ENCODE measurements at places on chromosomes 11 and 22. TPM values are rescaled to one million over a fixed set of nuclear protein-coding genes. Genes with fewer than 3 reads are reported as not detected.

DNA sequence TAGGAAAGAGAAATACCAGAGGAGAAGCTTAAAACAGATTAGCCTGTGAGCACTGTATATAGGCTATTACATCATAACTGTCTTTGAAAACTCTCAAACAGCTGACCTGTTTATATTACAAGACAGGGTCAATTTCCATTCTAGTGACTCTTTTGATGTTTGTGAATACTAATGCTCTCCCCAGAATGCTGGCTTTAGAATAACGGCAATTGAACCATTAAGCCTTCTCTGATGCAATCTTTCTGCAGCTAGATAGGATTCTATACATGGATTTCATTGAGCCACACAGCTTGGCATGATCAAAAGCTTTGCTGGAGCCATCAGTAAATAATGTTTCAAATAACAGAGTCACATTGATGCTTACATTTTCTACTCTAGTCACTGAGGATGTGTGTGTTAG, 122.7 kb upstream of the FAT3 start:
- no peaks in the 10 kb centered on the region for H3K36me3 ChIP-seq
- H3K4me3 ChIP-seq = no peak overlapping the region
- no peak for DNase-seq
- H3K27me3 ChIP-seq = no peaks in the 10 kb centered on the region

- H3K4me1 ChIP-seq = peaks cover 21% of the 10 kb centered on the region
- H3K27ac ChIP-seq = no peak overlapping the region
- H3K27me3 ChIP-seq = peaks cover 32% of the 10 kb centered on the region
- no peak for DNase-seq
- no peak overlapping the region for H3K4me3 ChIP-seq
Observed at GRCh38 chr11:123173040-123173855, 21.8 kb downstream of the CLMP start.

GRCh38 chr11:1485504-1485885, 1.1 kb downstream of the MOB2 start:
- peaks cover 3% of the 10 kb centered on the region for H3K36me3 ChIP-seq
- H3K4me1 ChIP-seq = peaks cover 83% of the 10 kb centered on the region
- H3K4me3 ChIP-seq = peak overlapping the region; percentile 36

GRCh38 chr11:44939673-44940395, 10.8 kb downstream of the TP53I11 start:
- no peak overlapping the region for H3K4me3 ChIP-seq
- no peaks in the 10 kb centered on the region for H3K27me3 ChIP-seq
- DNase-seq = peak; percentile 40
- no peaks in the 10 kb centered on the region for H3K36me3 ChIP-seq

GRCh38 chr22:49356428-49356827, 471.2 kb downstream of the BRD1 start:
- DNase-seq = no peak
- H3K27me3 ChIP-seq = peaks cover 23% of the 10 kb centered on the region
- no peak overlapping the region for H3K4me3 ChIP-seq

DNA sequence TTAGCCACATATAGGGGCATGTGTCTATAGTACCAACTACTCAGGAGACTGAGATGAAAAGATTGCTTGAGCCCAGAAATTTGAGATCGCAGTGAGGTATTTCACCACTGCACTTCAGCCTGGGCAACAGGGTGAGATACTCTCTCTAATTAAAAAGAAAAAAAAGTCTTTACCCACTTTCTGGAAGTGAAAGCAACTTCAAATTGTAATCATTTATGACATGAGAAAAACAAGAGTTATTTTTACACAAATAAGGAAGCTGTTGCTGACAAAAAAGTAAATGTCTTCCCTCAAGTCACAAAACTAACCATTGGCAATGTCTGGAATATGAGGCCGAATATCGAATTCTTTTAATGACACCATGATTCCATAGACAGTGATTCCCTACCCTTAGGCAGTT, 71.4 kb downstream of the GLYATL1 start:
- no peak overlapping the region for H3K27ac ChIP-seq
- no peaks in the 10 kb centered on the region for H3K36me3 ChIP-seq
- no peak for DNase-seq
- H3K27me3 ChIP-seq = no peaks in the 10 kb centered on the region

KRTAP5-8 gene
- not detected for total RNA-seq

DNA sequence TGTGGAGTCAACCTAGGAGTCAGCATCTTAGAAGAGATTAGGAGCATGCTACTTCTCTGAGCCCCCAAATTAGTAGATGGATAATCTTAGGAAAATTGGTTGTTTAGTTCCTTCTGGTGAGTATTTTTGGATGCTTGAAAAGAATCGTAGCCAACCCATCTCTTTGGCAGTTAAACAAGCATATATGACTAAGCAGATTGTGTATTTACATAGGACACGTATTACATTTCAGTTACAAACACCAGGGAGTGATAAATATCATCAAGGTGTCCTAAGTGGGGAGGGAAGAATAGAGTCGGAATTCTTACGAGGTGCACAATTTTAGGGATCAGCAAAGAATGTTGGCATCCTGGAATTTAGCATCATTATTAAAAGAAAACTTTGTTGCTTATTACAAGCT, 13.5 kb downstream of the PLET1 start:
- H3K4me1 ChIP-seq = no peaks in the 10 kb centered on the region
- no peak overlapping the region for H3K4me3 ChIP-seq
- H3K27ac ChIP-seq = no peak overlapping the region
- no peaks in the 10 kb centered on the region for H3K27me3 ChIP-seq
- DNase-seq = no peak

UBQLNL gene
- not detected for total RNA-seq

GRCh38 chr22:22375576-22376351, 131.2 kb downstream of the VPREB1 start:
- H3K4me3 ChIP-seq = no peak overlapping the region
- DNase-seq = no peak
- H3K4me1 ChIP-seq = peaks cover 11% of the 10 kb centered on the region
- no peaks in the 10 kb centered on the region for H3K36me3 ChIP-seq
- H3K27ac ChIP-seq = no peak overlapping the region
- H3K27me3 ChIP-seq = peaks cover 14% of the 10 kb centered on the region

- no peak overlapping the region for H3K27ac ChIP-seq
- peak overlapping the region; percentile 30 for H3K4me3 ChIP-seq
- no peaks in the 10 kb centered on the region for H3K27me3 ChIP-seq
- H3K4me1 ChIP-seq = peaks cover 26% of the 10 kb centered on the region
- H3K36me3 ChIP-seq = no peaks in the 10 kb centered on the region
- no peak for DNase-seq
Observed at GRCh38 chr22:28978158-28978557, 83.5 kb downstream of the C22orf31 start.

DNA sequence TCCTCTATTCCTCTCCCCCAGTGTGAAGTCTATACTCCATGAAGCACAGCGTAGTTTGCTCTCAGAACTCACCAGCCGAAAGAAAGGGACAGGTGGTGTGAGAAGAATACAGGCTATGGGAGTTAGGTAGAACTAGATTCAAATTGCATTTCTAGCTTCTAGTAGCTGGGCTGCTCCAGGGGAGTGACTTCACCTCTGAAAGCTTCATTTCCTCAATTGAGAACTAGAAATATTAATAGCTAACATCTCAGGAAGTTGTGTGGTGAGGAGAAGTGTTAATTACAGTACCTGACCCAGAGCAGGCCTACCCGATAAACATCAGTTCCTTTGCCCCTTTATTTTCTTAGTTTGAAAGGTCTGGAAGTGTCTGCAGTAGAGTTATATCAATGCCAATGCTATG, 484.7 kb upstream of the TENM4 start:
- H3K36me3 ChIP-seq = no peaks in the 10 kb centered on the region
- no peak overlapping the region for H3K27ac ChIP-seq
- DNase-seq = no peak
- no peaks in the 10 kb centered on the region for H3K4me1 ChIP-seq

P2RY6 gene
- total RNA-seq = 1.5 TPM

PHLDA2 gene
- not detected for total RNA-seq

- no peak within 1 kb of the TSS for H3K4me3 ChIP-seq
- H3K27ac ChIP-seq = peak within 1 kb of the TSS; percentile 76
- H3K4me1 ChIP-seq = peaks cover 26% of the 10 kb centered on the region
- H3K36me3 ChIP-seq = no peaks in the 10 kb centered on the region
- DNase-seq = no peak
Observed at GRCh38 chr11:71998649-71999310, at the start of gene IL18BP. IL18BP (plus strand) TSS chr11:71998909; CDS start chr11:71999985, 1,076 bp downstream.

IFITM1 gene
- total RNA-seq = 67.8 TPM

MIOX gene
- not detected for total RNA-seq

DNA sequence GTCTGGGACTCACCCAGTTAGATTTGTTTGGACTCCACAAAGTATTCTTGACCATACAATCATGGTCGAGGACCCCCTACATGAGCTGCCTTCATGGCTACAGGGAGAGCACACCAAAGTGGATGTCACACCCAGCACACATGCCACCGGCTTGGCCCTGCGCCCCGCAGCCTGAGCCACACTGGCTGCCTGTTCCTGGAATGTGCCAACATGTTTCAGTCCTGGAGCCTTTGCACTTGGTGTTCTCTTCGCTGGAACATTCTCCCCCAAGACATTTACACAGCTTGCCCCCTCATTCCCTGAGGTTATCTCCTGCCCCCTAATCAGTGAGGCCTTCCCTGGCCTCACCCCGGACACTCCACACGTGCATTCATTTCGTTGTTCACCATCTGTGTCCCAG, 46.0 kb downstream of the PPARA start:
- H3K27me3 ChIP-seq = no peaks in the 10 kb centered on the region
- peaks cover 31% of the 10 kb centered on the region for H3K36me3 ChIP-seq
- peak; percentile 71 for DNase-seq
- peaks cover 12% of the 10 kb centered on the region for H3K4me1 ChIP-seq
- peak overlapping the region; percentile 77 for H3K27ac ChIP-seq

GAB4 gene
- not detected for total RNA-seq

OR52E2 gene
- total RNA-seq = not detected

- H3K4me3 ChIP-seq = no peak overlapping the region
- H3K27me3 ChIP-seq = no peaks in the 10 kb centered on the region
- no peaks in the 10 kb centered on the region for H3K36me3 ChIP-seq
- H3K4me1 ChIP-seq = no peaks in the 10 kb centered on the region
- DNase-seq = no peak
Observed at GRCh38 chr22:35489239-35489638, 51.4 kb upstream of the RASD2 start.

- no peak overlapping the region for H3K4me3 ChIP-seq
- no peaks in the 10 kb centered on the region for H3K27me3 ChIP-seq
- H3K36me3 ChIP-seq = no peaks in the 10 kb centered on the region
- H3K27ac ChIP-seq = no peak overlapping the region
- DNase-seq = peak; percentile 13
Observed at GRCh38 chr11:119832202-119832935, 103.4 kb upstream of the NECTIN1 start.

KCNJ1 gene
- not detected for total RNA-seq
